ENCODE measurements at places on chromosomes 11 and 22.
A peak's percentile ranks its signal among the peaks of the same experiment; 100 is the strongest.

DNA sequence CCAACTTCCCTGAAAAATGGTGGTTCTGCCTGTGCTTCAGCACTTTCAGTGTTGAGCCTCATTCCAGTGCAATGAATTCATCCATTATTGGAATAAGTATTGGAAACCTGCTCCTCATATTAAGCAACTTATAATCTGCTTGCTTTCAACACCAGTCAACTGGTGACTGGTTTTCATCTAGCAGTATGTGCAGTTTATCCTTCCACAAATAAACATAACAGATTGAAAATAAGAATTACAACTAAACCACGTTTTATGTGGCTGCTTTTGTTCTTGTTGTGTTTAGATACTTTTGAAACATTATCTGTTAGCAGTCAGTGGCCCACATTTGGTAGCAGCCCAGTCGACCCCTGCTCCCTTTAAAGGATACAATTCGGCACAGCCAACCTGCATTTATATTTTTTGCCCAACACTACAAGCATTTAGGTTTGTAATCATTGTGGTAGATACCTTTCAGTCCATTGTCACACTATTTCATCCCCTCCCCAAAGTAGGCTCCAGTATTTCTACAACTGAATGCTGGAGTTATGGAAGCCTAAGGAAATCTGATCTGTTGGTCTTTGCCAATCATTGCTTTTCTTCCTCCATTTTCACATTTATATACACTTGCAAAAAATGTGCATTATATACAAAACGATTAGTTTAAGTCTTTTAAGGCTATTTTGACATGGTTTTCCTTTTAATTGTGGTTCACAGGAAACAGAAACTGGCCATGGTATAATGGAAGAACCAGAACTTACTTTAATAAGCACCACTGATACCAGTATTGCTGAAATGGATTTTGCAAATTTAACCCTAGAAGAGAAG lies 13.1 kb downstream of the TAF1D start:
- no peak for DNase-seq

GRCh38 chr11:86183694-86184093 lies 60.9 kb upstream of the EED start:
- no peak for DNase-seq

- DNase-seq, result no peak
Observed at GRCh38 chr22:33726294-33726734, 194.0 kb downstream of the LARGE1 start.

GRCh38 chr11:126214841-126215240 lies 3.3 kb downstream of the FAM118B start:
- DNase-seq, result no peak

DNA sequence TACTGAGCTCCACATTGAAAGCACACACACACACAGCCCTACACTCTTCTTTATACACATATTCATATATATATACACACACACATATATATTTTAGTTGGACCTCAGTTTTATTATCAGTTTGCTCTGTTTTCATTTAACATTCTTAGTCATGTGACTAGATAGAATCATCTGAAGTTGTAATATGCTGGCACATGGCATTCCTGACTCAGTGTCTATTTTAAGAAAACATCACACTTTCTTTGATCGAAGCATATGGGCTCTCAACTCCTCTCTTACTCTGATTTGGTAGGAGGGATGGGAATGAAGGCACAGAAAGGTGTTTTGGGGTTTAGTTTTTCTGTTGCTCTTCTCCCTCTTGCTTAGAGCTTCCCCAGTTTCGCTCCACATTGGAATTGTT lies 24.8 kb downstream of the AMOTL1 start:
- no peak for DNase-seq

- DNase-seq, result peak; percentile 36
Observed at GRCh38 chr22:50009765-50010675, 2.5 kb downstream of the IL17REL start.

DNA sequence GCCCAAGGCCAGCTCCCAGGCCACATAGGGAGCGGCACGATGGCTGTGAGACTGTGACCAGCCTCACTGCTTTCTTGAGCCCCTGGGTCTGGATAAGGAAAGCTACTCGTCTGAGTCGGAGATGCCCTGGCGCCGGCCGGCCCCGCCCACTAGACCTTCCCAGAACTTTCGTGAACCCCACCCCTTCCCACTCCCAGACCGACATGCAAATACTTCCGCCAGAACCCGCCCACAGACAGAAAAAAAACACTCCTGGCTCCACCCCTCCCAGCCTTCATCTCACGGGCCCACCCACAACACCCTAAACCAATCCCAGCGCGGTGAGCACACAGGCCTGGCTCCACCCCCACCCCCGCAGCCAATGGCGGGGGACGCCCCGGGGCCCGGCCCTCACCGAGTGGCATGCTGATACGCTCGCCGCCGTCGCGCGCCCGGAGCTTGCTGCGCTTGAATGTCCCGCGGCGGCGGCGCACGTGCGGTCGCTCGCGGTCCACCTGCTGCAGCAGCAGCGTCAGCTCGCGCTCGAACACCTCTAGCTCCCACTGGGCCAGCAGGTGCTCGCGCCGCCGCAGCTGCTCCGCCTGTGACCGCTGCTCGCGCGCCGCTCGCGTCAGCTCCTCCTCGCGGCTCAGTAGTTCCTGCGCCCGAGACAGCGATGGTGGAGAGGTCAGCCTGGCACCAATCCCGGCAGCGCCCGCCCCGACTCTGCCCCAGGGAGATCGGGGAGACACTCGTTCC lies 7.0 kb downstream of the MAP3K11 start:
- DNase-seq, result peak; percentile 98

DNA sequence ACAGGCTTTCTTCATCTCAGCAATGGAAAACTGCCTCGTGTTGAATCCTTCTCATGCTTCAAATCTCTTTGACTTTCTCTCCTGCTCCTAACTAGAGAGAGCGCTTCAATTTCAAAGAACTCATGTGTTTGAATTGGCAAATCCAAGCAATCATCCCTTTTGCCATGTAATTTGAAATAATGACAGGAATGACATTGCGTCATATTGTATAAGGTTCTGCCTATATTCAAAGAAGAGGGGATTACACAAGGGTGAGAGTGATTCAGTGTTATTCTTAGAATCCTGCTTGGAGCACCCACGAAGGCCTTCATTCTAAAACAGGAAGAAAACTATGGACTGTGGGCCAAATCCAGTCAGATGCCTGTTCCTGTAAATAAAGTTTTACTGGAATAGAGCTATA lies 720.6 kb downstream of the JRKL start:
- no peak for DNase-seq

- no peak for DNase-seq
Observed at GRCh38 chr11:95562196-95562921, 227.2 kb downstream of the FAM76B start.

- no peak for DNase-seq
Observed at GRCh38 chr11:114501901-114502300, 57.8 kb downstream of the NXPE1 start.

DNA sequence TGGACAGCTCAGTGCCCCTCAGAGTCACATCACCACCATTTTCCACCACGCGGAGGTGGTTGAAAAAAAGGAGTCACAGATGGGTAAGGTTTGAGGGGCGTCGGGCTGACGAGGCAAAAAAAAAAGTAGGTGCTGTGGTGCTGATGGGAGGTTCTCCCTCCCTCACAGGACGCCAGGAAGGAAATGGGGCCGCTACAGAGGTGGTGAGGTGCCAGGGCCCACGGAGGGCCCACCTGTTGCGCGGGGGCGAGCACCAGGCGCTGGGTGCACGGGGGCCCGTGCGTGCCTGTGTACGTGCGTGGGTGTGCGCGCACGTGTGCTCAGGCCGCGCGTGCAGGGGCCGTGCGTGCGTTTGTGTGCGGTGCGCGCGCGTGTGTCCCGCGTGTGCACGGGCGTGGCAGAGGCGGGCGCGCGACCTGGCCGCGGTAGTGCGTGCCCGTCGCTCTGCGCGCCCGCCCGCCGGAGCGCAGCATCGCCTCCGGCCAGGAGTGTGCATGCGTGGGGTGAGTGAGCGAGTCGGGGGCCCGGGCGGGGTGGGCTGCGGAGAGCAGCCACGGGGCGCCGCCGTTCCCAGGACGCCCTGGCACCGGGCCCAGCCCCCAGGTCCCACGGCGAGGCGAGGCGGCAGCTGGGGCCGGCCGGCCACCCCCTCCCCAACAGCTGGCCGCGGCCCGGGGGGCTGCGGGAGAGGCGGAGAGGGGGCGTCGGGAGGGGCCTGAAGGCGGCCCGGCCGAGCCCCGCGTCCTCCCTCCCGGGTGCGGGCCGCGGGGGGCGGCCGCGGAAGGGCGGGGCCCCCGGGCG lies 2.8 kb downstream of the PDGFB start:
- no peak for DNase-seq

GRCh38 chr22:44125421-44125820 lies 55.3 kb upstream of the PARVG start:
- no peak for DNase-seq

GRCh38 chr11:47130543-47130942 lies 46.1 kb downstream of the ARFGAP2 start:
- DNase-seq, result no peak

GRCh38 chr22:47063606-47064005 lies 301.2 kb downstream of the TBC1D22A start:
- no peak for DNase-seq

GRCh38 chr11:6727971-6728760 lies 43.6 kb downstream of the OR2AG2 start:
- DNase-seq, result no peak

DNA sequence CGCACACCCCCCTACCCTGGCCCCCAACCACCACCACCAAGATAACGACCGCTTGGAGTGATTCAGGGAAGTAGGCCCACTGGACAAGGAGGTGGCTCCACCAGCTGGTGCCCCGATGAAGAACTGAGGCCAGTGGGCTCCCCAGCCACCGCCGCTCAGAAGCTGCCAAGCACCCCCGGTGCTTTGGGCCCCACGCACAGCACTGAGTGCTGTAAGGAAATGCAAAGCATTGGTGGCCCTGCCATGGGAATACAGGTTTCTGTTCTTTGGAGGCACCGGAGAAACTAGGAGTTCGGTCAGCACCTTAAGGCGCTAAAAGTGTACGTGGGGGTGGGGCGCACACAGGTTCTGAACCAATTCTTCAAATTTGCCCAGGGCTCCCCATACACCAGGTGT lies 664 bp upstream of the PRSS23 start:
- DNase-seq, result peak; percentile 79

Data from Caco-2 (cell line).